ENCODE measurements at places on chromosomes 5 and 9. TPM values are rescaled to one million over a fixed set of nuclear protein-coding genes. Genes with fewer than 3 reads are reported as not detected.

FBP2 gene
- not detected for total RNA-seq

NEUROG1 gene
- not detected for total RNA-seq

ADRA1B gene
- 9.3 TPM for total RNA-seq

ANXA1 gene
- total RNA-seq = 3.2 TPM

NME5 gene
- 0.29 TPM for total RNA-seq

TRAF1 gene
- 1.9 TPM for total RNA-seq

MORN5 gene
- not detected for total RNA-seq

GRCh38 chr9:32722704-32723103 is 60.6 kb upstream of the TMEM215 start:
- H3K27me3 ChIP-seq = no peaks in the 10 kb centered on the region
- no peak for DNase-seq
- H3K27ac ChIP-seq = no peak overlapping the region
- no peaks in the 10 kb centered on the region for H3K36me3 ChIP-seq
- H3K4me3 ChIP-seq = no peak overlapping the region

DNA sequence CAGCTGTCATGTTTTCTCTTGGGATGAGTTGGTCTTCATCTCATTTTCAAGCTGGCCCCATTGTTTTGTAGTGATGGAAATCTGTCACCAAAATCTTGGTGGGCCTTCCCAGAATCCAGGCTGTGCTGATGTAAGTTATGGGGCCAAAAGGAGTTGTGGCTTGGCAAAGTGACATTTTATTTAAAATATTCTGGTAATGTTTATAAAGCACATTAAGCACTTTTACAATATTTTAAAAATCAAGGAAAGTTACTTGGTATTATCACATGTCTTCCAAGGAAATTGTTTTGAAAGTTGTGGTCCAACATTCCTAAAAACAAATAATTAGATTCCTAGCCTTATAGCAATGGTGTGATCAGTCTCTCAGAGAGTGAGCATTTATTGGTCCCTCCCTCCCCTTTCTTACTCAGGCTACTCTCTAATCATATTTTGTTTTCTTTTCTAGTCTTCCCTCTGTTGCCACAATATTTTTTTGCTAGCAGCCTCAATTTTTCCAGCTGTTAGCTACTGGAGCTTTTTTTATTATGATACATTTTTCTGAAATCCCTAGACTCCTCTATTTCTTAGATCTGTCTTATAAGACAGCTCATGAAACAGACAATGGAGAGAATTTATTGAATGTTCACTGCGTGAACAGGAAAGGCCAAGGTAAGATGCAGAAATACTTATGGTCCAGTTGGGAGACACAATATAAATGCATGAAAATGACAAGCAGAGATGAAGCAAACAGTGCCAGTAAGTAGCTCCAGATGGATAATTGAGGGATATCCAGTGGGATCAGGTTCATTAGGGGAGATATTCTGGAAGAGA is 408.1 kb upstream of the ZNF608 start:
- H3K36me3 ChIP-seq = no peaks in the 10 kb centered on the region
- H3K4me3 ChIP-seq = no peak overlapping the region
- no peaks in the 10 kb centered on the region for H3K4me1 ChIP-seq
- no peak for DNase-seq
- no peak overlapping the region for H3K27ac ChIP-seq
- no peaks in the 10 kb centered on the region for H3K27me3 ChIP-seq

DNA sequence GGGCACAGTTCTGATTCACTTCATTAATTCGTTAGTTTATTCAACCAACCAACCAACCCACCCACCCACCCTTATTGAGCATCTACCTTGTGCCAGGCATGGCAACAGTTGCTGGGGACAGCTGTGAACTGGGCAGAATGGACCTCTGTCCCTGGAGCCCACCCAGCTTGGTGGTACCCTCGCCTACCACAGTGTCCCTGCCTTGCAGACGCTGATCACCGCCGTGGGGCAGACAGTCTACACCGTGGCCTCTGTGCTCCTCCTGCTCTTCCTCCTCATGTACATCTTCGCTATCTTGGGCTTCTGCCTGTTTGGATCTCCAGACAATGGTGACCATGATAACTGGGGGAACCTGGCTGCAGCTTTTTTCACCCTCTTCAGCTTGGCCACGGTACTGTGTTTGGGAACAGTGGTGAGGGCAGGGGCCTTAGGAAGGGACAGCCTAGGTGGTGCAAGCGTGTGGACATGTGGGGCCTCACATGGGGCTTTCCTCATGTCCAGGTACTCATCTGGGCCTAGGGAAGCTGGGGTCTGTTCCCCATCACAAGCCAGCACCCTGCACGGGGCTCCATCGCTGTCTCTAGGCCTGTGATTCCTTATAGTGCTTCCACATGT is 26.2 kb downstream of the PITX1 start:
- H3K27ac ChIP-seq = no peak overlapping the region
- no peak overlapping the region for H3K4me3 ChIP-seq
- no peaks in the 10 kb centered on the region for H3K36me3 ChIP-seq
- no peaks in the 10 kb centered on the region for H3K27me3 ChIP-seq

- no peaks in the 10 kb centered on the region for H3K4me1 ChIP-seq
- no peaks in the 10 kb centered on the region for H3K36me3 ChIP-seq
- no peak for DNase-seq
- H3K4me3 ChIP-seq = no peak overlapping the region
- no peaks in the 10 kb centered on the region for H3K27me3 ChIP-seq
These were observed 54.9 kb downstream of the RAPGEF6 start for GRCh38 chr5:131579917-131580671.

GRCh38 chr9:84871983-84872382 is 202.5 kb downstream of the NTRK2 start:
- no peaks in the 10 kb centered on the region for H3K27me3 ChIP-seq
- H3K36me3 ChIP-seq = no peaks in the 10 kb centered on the region
- no peak overlapping the region for H3K4me3 ChIP-seq
- H3K4me1 ChIP-seq = no peaks in the 10 kb centered on the region
- H3K27ac ChIP-seq = no peak overlapping the region
- DNase-seq = no peak

GRCh38 chr9:129330711-129331492 is 152.8 kb upstream of the IER5L start:
- no peaks in the 10 kb centered on the region for H3K27me3 ChIP-seq
- DNase-seq = no peak
- no peaks in the 10 kb centered on the region for H3K4me1 ChIP-seq

GRCh38 chr5:151317871-151318270 is 14.3 kb upstream of the SLC36A3 start:
- H3K27me3 ChIP-seq = no peaks in the 10 kb centered on the region
- H3K27ac ChIP-seq = no peak overlapping the region
- DNase-seq = no peak
- H3K36me3 ChIP-seq = no peaks in the 10 kb centered on the region
- no peaks in the 10 kb centered on the region for H3K4me1 ChIP-seq

DNA sequence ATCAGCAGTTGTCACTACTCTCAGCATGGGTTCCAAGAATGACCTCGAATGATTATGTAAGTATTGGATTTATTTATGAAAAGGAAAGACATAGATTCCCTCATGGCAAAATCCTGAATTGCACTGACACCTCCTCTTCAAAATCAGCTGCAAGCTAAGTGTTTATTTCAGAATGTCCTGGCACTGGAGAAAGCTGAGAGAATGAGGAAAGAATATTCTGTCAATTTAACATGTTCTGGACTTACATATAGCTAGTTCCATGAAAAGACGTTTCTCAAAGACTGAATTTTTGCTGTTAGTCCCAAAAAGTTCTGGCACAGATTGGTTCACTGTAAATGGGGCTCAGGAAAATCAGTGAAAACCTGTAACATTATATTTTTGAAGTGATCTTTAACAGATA is 120.3 kb downstream of the NREP start:
- H3K27ac ChIP-seq = no peak overlapping the region
- DNase-seq = no peak
- H3K36me3 ChIP-seq = no peaks in the 10 kb centered on the region
- H3K4me3 ChIP-seq = no peak overlapping the region
- H3K4me1 ChIP-seq = no peaks in the 10 kb centered on the region

DNA sequence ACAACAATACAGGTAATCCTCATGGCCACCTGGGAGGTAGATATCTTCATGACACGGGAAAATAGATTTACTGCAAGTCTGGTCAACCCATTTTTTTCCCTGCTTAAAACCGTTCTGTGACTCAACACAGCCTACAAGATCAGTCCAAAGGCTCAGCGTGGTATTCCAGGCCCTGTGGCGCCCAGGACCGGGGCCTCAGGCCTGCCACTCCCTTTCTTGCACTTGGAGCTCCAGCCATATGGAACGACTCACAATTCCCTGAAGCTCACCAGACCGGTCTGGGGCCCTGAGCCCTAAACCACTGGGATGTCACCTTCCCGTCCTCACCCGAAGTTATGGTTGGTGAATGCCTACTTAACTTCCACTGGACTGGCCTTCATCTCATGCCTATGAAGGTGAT is 6.5 kb upstream of the MLANA start:
- no peak overlapping the region for H3K27ac ChIP-seq
- no peaks in the 10 kb centered on the region for H3K27me3 ChIP-seq
- no peaks in the 10 kb centered on the region for H3K4me1 ChIP-seq
- H3K36me3 ChIP-seq = no peaks in the 10 kb centered on the region
- no peak for DNase-seq
- H3K4me3 ChIP-seq = no peak overlapping the region

DNA sequence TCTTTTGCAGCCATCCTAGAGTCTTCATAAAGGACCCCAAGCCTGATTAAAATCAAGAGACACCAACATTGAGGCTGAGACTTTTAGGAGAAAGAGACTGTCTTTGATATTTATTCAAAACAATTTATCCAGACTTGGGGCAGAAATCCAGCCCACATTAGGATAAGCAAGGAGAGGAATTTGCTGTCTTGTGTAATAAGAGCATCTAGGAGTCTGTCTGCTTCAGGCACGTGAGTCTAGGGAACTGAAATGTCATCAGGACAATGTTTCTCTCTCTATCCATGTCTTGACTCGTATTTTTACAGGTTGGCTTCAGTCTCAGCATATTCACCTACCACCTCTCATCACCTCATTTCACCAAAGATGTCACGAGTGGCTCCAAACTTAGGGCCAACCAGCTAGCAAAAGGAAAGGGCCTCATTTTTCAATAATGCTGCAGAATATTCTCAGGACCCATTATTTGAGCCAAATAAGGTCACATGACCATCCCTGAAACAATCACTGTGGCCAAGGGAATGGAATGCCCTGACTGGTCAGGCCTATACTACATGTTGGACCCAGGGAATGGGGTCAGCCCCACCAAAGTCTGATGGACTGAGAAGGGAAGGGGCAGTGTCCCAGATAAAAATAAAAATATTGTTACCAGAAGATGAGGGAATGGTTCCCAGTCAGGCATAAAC is 70.3 kb upstream of the SAP30L start:
- no peak overlapping the region for H3K27ac ChIP-seq
- DNase-seq = no peak
- no peaks in the 10 kb centered on the region for H3K36me3 ChIP-seq
- H3K4me1 ChIP-seq = no peaks in the 10 kb centered on the region
- no peak overlapping the region for H3K4me3 ChIP-seq

- H3K27me3 ChIP-seq = no peaks in the 10 kb centered on the region
These were observed 355.5 kb downstream of the ARRDC3 start for GRCh38 chr5:91027405-91028139.

- H3K27ac ChIP-seq = no peak overlapping the region
- no peaks in the 10 kb centered on the region for H3K27me3 ChIP-seq
- DNase-seq = no peak
- H3K4me3 ChIP-seq = no peak overlapping the region
- H3K4me1 ChIP-seq = no peaks in the 10 kb centered on the region
These were observed 215.5 kb downstream of the FSTL4 start for GRCh38 chr5:133396814-133397213.

GRCh38 chr9:135579889-135580660 is 18.5 kb downstream of the PAEP start:
- no peaks in the 10 kb centered on the region for H3K4me1 ChIP-seq
- no peaks in the 10 kb centered on the region for H3K27me3 ChIP-seq
- H3K4me3 ChIP-seq = no peak overlapping the region
- H3K36me3 ChIP-seq = no peaks in the 10 kb centered on the region

DNA sequence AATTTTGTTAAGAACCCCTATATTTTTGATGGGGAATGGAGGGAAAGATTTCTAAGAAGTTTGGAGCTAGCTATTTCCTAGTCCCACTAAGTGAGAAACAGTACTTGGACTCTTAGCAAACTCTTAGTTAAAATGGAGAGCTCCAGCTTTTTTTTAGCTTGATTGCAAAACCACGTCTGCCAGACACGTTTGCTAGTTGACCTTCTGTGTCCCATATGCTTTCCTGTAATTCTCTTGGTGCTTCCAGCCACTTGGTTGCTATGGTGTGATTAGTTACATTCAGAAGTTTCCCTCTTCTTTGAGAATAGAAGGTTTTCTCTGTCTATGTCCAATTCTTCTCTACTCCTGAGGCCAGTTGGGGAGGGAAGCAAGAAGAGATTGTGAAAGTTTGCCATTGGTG is 417.0 kb upstream of the TLE4 start:
- no peaks in the 10 kb centered on the region for H3K27me3 ChIP-seq
- DNase-seq = no peak
- H3K27ac ChIP-seq = no peak overlapping the region
- no peak overlapping the region for H3K4me3 ChIP-seq
- no peaks in the 10 kb centered on the region for H3K4me1 ChIP-seq
- no peaks in the 10 kb centered on the region for H3K36me3 ChIP-seq

GRCh38 chr5:170113522-170113900 is 7.8 kb downstream of the FOXI1 start:
- H3K4me3 ChIP-seq = no peak overlapping the region
- H3K36me3 ChIP-seq = no peaks in the 10 kb centered on the region
- no peaks in the 10 kb centered on the region for H3K27me3 ChIP-seq
- no peak for DNase-seq
- H3K4me1 ChIP-seq = no peaks in the 10 kb centered on the region

DNA sequence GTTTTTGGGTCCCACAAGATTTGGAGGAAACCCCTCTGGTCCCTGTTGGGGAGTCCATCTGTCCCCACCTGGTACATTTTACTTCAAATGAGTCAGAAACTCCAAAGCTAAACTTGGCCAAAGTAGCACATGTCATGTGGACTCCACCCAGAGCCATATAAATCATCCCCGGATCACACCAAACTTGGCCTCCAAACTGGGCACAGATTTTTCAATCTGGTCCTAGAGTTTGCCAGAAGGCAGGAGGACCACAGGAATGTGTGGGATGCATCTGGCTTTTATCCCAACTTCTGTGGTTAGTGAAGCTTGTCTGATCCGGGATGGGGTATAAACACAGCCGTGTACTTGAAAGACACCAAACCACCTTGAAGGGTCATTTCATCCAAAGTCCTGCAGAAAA is 66.3 kb downstream of the MAT2B start:
- no peak for DNase-seq
- no peaks in the 10 kb centered on the region for H3K36me3 ChIP-seq
- H3K4me3 ChIP-seq = no peak overlapping the region

DNA sequence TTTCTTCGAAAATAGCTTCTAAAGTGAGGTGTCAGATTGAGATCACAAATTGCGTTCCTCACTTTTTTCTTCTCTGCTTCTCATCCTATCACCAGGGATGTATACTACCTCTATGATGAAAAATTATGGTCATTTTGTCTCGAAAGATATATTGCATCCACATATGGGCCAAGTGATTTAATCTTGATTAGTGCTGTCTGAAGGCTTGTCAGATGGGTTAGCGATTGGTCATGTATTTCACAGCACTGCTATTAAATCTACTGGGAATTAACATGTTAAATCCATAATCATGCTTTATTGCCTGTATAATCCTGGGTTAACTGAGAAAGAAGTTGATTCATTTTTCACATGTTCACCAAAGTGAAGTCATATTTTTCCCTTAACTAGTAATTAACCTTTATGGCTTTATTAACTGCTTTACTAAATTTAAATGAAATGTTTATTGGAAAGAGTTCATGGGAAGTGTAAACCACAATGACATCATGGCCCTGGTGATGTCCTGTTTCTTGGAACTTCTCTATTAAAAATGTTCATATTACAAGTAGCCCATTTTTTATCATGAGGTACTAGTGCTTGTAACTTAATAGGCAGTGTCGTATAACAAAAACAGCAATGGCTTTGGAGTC is 193.3 kb downstream of the SMC2 start:
- H3K27me3 ChIP-seq = no peaks in the 10 kb centered on the region
- H3K27ac ChIP-seq = no peak overlapping the region
- DNase-seq = no peak
- H3K4me1 ChIP-seq = no peaks in the 10 kb centered on the region
- no peaks in the 10 kb centered on the region for H3K36me3 ChIP-seq

Measured in right lobe of liver (tissue), 6 donors.